ENCODE measurements at places on chromosomes 5 and 9.

GRCh38 chr5:174725991-174726601 is 1.7 kb downstream of the MSX2 start:
- no peak for DNase-seq

GRCh38 chr9:78620303-78620702 is 323.4 kb downstream of the PSAT1 start:
- no peak for DNase-seq

- DNase-seq, result no peak
Observed at GRCh38 chr5:603081-603998, 8.8 kb upstream of the CEP72 start.

DNA sequence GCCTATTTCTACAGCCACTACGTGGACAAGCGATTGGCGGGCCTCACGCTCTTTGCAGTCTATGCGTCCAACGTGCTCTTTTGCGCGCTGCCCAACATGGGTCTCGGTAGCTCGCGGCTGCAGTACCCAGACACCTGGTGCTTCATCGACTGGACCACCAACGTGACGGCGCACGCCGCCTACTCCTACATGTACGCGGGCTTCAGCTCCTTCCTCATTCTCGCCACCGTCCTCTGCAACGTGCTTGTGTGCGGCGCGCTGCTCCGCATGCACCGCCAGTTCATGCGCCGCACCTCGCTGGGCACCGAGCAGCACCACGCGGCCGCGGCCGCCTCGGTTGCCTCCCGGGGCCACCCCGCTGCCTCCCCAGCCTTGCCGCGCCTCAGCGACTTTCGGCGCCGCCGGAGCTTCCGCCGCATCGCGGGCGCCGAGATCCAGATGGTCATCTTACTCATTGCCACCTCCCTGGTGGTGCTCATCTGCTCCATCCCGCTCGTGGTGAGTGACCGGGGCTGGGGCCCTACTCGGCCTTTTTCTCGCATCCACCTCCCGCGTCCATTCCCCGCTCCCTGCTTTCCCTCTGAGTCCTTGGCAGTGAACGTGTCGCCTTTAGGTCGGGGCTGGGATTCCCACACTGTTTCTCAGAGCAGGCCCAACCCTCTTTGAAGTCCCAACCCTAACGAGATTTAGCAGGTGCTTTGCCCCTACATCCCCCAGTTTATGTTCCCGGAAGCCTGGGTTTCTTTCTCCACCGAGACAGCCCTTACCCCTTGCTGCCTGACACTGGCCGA is 1.8 kb downstream of the PTGER4 start:
- DNase-seq, result no peak

- no peak for DNase-seq
Observed at GRCh38 chr5:68227532-68228160, 12.1 kb downstream of the PIK3R1 start.

- DNase-seq, result no peak
Observed at GRCh38 chr9:112689161-112689740, 28.7 kb downstream of the INIP start.

DNA sequence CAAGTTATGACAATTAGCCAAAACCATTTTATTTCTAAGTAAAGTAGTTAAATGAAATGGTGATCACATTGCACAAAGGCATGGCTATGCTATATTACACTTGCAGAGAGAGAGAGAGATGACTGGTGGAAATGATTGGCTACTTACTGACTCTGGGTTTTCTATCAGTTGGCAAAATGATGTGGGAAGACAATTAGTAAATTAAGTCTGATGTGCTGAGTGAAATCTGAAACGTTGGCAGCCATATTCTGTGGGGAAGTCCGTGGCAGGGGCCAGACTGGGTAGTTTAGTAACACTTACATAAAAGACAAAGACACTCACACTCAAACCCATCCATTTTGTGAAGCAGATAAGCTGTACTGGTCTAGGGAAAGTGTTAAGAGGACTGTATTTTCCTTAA is 61.6 kb downstream of the ANXA1 start:
- no peak for DNase-seq
